ENCODE measurements at places on chromosomes 7 and 10.

DNA sequence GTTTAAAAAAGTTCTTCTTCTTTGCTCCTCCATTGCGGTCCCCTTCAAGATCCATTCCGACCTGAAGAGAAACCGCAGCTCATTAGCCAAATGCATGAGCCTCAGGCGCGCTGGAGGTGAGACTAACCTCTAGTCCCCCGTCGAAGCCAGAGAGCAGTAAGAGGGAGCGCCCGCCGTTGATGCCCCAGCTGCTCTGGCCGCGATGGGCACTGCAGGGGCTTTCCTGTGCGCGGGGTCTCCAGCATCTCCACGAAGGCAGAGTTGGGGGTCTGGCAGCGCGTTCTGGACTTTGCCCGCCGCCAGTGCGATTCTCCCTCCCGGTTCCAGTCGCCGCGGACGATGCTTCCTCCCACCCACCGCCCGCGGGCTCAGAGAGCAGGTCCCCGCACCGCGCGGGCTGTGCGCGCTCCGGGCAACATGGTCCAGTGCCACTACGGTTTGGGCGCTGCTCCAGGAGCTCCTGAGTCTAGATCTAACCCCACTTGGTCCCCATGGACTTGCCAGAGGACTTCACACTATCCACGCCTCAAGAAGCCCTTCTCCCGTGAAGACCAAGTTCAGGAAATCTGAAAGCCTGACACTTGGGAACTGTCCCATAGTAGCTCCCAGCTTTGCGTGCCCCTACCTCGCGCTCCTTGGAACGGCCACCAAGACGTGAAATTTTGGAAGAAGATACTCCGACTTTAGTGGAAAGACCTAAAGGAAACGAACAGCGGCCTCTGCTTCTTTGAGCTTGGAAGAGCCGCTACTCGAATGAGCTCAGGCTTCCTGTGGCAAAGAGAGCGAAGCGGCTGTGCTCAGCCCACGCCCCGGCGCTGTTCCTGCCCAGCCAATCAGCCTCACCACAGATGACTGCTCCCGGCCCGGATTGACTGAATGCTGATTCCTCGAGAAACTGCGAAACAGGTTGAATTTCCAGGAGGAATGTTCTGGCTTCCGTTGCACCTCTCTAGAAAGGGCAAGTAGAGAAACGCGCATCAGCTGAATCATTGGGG is at the start of gene ABCB1:
ABCB1 (minus strand) TSS at position 755 of the 995 bp plus-strand sequence; CDS start at position 55, 700 bp downstream.
- DNase-seq = no peak

- no peak for DNase-seq
Observed at GRCh38 chr10:89364531-89364930, 13.3 kb upstream of the IFIT1B start.

- DNase-seq = no peak
Observed at GRCh38 chr10:62794306-62794705, 10.2 kb upstream of the ADO start.

DNA sequence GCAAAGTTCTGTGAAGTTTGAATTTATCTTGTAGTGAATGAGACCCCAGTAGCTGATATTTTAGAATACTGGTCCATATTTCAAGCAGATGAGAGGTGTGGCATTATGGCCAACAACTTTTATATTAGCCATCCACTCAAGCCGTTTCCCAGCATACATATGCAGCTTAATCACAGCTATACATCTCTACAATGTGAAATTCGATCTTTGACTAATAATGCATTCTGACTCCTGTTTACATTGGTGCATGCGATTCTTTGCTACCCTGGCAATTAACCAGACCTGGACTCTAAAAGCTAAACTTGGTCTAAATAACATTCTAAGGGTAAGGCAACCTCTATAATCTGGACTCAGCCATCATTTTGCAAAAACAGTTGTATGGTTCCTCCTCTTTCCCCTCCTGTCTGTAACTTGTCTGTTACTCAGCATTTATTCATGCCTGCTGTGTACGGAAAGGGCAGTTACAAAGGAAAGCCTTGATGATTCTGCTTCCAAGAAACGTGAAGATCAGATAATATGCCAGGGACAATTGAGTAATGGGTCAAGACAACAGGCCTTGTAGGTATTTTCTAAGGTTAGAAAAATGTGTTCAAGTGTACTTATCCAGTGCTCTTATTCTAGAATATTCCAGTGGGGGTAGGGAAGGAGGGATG is 50.6 kb downstream of the PNLIPRP2 start:
- no peak for DNase-seq

- peak; percentile 1 for DNase-seq
Observed at GRCh38 chr10:44935201-44935965, 24.2 kb upstream of the RASSF4 start.

GRCh38 chr7:826230-826917 is 5.9 kb upstream of the SUN1 start:
- DNase-seq = no peak

- DNase-seq = no peak
Observed at GRCh38 chr7:47039089-47039648, 542.7 kb downstream of the TNS3 start.

DNA sequence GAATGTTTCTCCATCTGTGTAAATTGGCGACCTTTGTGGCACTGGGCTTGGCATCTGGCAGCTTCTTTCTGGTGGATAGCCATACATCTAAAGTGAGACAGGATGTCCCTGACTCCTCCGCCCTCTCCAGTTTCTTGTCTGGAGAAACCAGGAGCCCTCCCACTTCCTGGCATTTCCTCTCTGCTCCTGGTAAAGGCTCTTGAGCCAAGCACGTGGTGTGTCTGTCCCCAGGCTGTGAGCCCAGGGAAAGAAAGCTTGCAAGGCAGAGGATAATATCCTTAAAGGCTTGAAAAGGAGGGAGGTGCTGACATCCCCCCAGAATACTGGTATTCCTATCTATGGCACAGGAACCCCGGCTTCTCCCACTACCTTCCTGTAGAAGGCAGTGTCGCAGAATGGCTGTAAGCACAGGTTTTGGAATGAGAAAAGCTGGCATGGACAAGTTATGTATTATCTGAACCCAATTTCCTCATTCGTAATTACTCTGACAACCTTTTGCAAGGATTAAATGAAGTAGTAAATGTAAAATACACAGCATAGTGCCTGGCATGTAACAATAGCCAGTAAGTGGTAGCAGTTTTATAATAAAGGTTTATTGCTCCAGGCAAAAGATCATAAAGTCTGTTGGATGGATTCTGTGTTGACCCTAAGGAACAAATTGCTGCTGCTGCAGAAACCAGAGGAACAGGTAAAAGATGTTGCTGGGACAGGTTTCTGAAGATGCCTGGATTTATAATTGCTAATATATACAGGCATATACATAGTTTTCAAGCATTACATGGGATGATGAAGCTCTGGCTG is 11.8 kb upstream of the ACSL5 start:
- DNase-seq = no peak

DNA sequence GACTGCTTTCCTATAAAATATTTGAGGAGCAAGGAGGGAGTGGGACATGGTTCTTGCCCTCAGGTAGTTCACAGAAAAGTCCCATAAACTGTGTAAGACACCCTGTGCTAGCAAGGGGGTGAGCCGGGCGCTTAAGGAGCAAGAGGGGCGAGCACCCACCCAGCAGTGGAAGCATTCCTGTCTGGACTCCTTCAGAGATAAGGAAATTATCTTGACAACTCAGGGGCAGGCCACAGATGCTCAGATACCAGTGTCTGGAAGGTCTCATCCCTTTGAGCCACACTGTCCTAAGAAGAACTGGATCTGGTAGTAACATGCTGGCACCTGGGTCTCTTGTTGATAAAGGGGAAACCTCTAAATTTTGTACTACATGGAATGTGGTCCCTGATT is 54.1 kb downstream of the DAGLB start:
- no peak for DNase-seq

GRCh38 chr7:142420554-142421362 is 162.9 kb upstream of the PRSS58 start:
- DNase-seq = no peak

DNA sequence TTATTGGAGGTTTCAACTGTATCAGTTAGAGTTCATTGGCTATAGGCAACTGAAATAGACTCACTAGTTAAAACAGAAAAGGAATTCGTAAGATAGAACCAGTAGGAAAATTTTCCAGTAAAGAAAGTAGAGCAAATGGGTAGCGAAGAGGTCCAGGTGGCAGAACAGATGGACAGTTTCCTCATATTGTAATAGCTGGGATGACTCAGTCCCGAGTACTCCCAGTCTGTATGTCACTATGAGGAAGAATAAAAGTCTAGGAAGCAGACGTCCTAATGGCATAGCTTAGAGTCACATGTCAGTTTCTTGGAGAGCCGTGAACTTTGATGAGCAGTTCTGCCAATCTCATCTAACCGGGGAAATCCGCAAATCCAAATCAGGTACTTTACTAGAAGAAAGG is 95.3 kb downstream of the RNF32 start:
- DNase-seq = no peak
